ENCODE measurements at places on chromosomes 5 and 9. TPM values are rescaled to one million over a fixed set of nuclear protein-coding genes. Genes with fewer than 3 reads are reported as not detected.
A peak's percentile ranks its signal among the peaks of the same experiment; 100 is the strongest.

DNA sequence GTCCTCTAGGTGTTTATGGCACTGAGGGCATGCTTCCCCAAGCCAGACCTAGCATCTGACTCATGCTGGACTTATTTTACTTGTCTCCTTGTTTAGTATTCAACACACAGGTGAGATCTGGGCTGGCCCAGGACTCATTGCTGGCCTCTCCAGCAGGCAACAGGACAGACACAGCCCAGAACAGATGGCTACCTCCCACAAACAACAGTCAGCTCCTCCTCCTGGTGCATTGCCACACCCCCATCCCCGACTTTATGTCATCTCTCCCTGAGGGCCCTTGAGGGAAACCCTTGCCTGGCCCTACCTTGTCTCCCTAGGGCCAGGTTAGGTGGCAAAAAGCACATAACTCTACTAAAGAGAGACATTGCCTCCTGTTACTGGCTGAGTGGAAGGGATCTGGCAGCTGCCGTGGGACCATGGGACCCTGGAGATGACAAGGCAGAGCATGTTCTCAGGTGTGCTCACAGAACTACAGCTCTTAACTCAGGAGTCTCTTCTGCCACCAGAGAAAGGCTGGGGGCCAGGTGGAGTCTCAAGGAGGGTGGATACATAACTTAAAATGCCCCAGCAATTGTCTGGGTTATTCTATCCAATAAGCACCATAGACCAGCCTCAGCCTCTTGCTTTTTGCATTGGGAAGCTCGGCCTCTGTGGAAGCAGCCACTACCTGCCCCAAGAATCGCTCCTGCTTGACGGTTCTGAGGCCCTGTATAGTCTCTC lies 2.3 kb downstream of the ACSL6 start:
- no peak for DNase-seq

DNA sequence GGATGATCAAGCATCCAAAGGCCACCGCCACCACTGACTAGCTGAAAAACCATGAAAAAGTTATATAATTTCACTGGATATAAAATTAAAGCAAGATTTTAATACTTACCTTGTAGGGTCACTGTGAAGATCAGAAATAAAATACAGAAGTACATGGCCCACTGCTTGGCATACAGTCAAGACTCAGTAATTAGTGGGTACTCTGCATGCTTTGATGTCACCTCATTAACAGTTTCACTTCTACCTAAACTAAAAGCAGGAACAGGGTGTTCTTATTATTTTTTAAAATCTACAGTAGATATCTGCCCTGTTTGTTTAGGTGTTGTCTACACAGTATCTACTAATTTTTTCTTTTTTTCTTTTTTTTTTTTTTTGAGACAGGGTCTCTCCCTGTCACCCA lies 66.4 kb downstream of the NFIB start:
- no peak for DNase-seq

DNA sequence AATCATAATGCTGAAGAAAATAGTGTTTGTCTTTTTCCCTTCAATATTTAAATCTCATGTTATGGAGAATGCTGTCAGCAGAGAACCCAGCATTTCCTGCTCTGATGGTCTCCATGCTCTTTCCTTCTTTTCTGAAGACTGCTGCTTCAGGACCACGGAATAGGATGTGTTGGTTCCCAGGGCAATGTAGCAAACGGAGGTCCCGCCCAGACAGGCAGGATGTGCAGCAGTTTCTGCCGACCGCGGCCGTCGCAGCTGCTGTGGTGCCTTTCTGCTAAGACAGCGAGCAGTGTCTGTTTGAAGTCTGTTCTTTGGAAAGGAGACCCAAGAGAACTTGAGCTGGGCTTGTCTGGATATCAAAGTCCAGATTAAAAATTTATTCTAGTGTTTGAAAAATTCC lies 654.3 kb downstream of the CCDC171 start:
- DNase-seq, result no peak

GRCh38 chr5:147465747-147466146 lies 44.1 kb downstream of the DPYSL3 start:
- DNase-seq, result no peak

- no peak for DNase-seq
Measured at GRCh38 chr5:33346534-33346933, 94.2 kb upstream of the TARS1 start.

DNA sequence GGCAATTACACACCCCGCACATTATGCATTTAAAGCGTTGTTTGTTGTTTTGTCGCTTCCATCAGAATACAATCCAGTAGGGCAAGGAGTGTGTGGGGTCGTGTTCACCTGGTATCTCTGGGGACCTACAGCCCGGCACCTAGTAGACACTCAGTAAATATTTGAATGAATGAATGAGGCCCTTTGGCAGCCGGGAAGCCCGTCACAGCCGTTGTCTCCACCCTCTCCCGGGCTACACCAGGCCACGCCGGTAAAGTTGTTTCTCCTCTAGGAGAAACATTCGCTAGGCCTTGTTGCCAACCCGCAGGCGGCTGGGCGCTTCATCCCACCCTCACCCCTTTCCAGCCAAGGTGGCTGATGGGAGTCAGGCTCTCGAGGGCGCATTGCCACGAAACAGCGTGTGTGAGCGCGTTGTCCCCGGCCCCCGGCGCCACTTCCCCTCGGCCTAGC lies 876 bp upstream of the JAK2 start:
- no peak for DNase-seq

DNA sequence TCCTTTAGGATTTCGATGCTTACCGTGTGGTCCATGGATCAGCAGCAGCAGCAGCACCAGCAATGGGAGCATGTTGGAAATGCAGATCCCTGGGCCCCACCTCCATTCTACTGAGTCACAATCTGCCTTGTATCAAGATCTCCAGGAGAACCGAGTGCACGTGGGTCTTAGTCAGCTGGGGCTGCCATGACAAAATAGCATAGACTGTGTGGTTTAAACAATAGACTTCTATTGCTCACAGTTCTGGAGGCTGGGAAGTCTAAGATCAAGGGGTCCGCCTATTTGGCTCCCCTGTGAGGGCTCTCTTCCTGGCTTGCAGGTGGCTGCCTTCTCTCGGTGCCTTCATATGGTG lies 1.3 kb upstream of the PROP1 start:
- no peak for DNase-seq

- DNase-seq, result no peak
Measured at GRCh38 chr9:111700776-111701175, 39.4 kb downstream of the GNG10 start.

DNA sequence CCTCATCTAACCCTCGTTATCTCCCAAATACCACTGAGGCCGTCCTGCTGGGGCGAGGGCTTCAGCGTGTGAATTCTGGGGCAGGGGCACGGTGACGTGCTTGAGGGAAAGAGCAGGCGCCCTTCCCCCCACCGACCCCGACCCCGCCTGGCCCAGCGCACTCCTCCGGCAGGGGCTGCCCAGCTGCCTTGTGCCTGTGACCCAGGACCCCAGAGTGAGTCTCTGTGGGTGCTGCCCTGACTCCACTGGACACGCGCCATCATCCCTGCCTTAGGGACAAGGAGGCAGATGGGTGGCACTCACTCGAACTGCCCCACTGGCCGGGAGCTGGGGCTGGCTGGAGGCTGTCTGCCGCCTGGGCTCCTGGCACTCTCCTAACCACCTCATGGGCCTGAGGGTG lies 136.2 kb upstream of the LPCAT1 start:
- DNase-seq, result no peak

DNA sequence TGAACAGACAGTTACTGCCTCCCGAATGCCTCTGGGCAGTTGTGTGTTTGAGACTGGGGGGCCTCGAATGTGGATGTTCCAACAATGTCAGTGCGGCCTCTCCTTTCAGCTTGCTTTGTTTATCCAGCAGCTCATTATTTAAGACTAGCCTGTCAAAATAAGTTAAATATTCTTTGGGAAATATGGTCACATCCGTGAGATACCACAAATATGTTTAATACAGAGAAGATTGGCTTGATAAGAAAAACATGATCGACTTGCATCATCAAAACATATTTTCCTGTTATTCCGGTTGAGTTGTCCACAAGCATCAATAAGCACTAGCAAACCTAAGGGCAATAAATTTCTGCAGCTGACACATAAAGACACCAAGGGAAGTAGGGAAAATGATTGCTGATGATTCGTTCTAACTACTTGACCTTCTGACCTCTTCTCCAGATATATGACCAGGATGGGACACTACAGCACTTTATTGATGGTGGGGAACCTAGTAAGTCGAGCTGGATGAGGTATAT lies 66.5 kb downstream of the PRDM6 start:
- no peak for DNase-seq

- no peak for DNase-seq
Measured at GRCh38 chr5:82422751-82423181, 144.6 kb upstream of the RPS23 start.

GRCh38 chr5:67793418-67793817 lies 422.1 kb upstream of the PIK3R1 start:
- no peak for DNase-seq

DNA sequence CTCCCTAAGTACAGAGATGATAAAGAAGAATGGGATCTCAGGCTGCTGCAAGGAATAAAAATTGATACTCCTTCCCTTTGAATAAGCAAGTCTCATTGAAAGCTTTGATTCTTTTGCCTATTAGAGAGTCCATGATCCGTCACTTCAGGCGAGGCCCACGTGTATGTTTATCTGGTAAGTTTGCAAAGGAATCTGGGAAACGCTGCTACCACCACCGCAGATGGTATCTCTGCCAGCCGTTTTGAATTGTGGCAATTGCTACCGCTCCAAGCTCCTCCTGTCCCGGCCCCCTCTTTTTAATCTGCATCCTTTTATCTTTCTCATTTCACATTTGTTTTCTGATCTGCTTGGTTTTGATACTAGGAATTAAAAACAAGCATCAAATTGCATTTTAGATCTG lies 42.9 kb upstream of the GRIA1 start:
- DNase-seq, result no peak

DNA sequence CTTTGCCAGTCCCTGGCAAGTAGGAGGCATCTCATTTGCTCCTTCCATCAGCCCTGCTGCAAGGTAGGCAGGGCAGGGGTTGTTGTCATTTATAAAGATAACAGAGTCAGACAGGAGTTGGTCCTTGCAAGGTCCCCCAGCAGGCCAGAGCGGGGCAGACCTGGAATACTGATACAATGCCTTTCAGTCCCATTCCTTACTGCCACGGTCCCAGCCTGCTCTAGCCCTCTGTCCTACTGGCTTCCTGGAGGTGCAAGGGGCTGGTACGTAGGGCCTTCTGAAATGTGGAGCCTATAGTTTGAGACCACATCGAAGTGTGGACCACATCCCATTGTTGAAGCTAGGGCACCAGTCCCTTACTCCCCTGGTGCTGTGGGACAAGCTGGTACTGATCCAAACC lies 42.8 kb upstream of the PITX1 start:
- DNase-seq, result no peak

DNA sequence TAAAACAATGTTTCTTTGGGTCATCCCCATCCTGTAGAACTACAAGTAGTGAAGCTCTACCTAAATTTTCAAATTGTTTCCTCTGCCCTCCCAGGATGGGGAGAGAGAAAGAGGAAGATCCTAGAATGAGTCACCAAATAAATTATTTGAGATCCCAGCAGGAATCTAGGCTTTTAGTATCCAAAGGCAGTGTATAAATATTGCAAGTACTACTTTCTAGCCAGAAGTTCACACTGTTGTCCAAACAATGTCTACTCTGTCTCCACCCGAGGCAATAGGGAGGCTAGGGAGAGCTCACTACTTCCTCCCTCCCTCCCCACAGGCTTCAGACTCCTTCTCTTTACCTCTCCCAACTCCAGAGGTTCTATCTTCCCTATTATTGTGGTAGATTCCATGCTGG lies 362.8 kb downstream of the MRPS30 start:
- DNase-seq, result no peak

GRCh38 chr5:107806271-107806670 lies 135.5 kb upstream of the EFNA5 start:
- no peak for DNase-seq

- DNase-seq, result no peak
Measured at GRCh38 chr5:152462021-152462721, 57.1 kb upstream of the NMUR2 start.

- no peak for DNase-seq
Measured at GRCh38 chr5:345404-346195, 24.1 kb downstream of the AHRR start.

DNA sequence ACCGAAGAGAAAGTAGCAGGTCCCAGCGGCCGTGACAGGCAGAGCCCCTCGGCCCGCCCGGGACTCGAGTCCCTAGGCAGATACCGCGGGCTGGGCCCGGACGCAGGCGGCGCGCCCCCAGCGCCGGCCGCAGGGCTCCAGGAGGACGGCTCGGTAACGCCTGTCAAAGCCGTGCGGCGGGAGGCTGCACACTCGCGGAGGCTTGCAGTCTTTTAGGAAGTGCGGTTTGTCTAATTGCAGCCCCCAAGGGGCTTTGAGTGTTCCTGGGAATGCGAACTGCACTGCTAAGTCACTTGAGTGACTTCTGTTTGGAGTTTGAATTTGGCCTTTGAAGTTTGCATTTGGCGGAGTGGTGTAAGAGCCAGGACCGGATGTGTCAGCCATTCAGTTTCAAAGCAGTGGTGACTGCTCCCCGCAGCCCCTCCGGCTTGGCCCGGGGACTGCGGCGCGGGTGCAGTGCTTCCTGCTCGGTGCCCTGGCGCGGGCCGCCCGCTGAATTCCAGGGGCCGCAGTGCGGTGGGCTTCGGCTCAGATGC lies 1.3 kb downstream of the MAP3K1 start:
- peak; percentile 68 for DNase-seq

DNA sequence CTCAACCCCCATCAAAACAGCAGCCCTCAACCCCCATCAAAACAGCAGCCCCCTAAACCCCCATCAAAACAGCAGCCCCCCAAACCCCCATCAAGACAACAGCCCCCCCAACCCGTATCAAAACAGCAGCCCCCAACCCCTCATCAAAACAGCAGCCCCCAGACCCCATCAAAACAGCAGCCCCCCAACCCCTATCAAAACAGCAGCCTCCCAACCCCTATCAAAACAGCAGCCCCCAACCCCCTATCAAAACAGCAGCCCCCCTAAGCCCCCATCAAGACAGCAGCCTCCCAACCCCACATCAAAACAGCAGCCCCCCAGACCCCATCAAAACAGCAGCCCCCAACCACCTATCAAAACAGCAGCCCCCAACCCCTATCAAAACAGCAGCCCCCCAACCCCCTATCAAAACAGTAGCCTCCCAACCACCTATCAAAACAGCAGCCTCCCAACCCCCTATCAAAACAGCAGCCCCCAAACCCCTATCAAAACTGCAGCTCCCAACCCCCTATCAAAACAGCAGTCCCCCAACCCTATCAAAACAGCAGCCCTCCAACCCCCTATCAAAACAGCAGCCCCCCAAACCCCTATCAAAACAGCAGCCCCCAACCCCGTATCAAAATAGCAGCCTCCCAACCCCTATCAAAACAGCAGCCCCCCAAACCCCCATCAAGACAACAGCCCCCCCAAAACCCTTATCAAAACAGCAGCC lies 1.2 kb downstream of the TPPP start:
- no peak for DNase-seq

- DNase-seq, result no peak
Measured at GRCh38 chr5:176768174-176768970, 42.0 kb upstream of the UNC5A start.

ARAP3 gene
- 16.4 TPM for total RNA-seq

ORM1 gene
- total RNA-seq, result not detected

ABO gene
- total RNA-seq, result not detected

SPINK7 gene
- total RNA-seq, result not detected

SHOC1 gene
- total RNA-seq, result not detected

ZNF483 gene
- 22.9 TPM for total RNA-seq

Measured in CD4-positive, alpha-beta memory T cell (primary cell).